ENCODE measurements at places on chromosomes 5 and 9. TPM values are rescaled to one million over a fixed set of nuclear protein-coding genes. Genes with fewer than 3 reads are reported as not detected.

CTXN3 gene
- not detected for polyA plus RNA-seq

DNA sequence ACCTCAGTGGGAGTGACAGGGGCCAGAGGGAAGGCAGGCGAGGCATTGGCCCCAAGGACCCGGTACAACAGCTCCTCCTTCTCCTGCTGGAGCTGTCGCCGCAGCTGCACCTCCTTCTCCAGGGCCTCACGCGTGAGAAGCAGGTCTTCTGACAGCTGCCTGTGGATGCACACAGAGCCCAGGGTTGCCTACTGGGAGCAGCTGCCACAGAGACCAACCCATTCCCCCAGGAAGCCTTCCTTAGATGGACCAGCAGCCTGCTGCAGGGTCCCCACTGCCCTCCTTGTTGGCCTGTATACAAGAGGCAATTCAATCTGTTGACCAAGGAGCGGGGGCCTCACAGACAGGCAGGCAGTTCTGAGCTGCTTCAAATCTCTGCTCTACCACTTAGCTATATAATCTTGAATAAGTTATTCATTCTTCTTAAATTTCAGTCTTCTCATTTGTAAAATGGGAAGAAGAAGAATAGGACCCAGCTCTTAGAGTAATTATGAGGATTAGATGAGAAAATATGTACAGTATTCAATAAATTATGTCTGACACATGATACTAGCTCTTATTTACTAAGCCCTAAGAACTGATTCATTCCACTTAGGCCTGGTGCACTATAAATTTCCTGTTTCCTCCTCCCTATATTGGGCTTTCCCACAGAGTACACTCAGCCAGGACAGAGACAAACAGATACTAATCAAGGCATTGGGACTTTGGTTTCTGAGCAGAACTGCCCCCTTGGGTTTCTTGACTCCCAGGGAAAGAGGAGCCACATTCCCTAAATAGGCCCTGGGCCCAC is 26.1 kb upstream of the ANXA6 start:
- peak; percentile 6 for DNase-seq

DNA sequence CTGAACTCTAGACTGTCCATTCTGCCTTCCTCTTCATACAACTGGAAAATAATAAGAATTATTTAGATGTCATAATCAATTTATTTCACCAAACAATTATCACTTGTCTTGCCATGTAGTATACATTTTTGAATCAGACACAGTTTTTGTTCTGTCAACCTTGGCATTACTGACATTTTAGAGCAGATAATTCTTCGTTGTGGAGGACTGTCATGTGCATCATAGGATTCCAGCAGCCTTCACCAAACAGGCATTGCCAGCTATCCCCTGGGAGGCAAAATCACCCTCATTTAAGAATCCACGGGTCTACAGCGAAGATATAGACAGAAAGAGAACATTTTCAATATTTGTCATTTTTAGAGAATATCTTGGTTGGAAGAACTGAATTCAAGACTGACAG is 293.9 kb downstream of the KDM4C start:
- no peak for DNase-seq

DNA sequence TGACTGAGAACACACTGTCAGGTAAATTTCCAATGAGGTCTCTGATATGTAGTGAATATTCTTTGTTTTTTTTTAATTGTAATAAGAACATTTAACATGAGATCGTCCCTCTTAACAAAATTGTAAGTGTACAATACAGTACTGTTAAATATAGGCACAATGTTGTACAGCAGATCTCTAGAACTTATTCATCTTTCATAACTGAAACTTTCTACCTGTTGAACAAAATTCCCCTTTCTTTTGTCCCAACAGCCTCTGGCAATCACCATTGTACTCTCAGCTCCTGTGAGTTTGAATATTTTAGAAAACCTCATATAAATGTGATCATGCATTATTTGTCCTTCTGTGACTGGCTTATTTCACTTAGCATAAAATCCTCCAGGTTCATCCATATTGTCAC is 10.6 kb upstream of the PRLR start:
- no peak for DNase-seq

DNA sequence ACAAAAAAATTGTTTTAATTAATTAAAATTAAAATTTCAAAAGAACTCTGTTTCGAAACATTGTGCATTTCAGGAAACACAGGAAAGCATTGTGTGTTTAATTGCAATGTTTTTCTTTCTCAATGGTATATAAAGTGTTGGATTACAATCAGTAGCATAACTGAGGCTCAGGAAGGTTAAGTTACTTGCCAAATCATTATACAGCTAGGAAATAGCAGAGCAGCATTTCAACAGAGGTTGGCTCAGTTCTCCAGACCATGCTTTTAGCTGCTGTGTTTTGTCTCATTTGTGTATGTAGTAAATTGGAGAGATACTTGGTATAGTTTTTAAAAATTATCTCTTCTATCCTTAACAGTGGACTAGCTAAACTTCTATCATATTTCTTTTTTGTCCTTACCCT is 30.0 kb upstream of the CAMLG start:
- no peak for DNase-seq

Measured in renal cortex interstitium (tissue), 15 donors.